Mesothelial cell of epicardium (in vitro differentiated cells): ENCODE measurements at places on chromosomes 7 and 10.
A peak's percentile ranks its signal among the peaks of the same experiment; 100 is the strongest.

- no peak for DNase-seq
Observed at GRCh38 chr7:46554688-46555422, 633.8 kb upstream of the IGFBP3 start.

GRCh38 chr10:61029411-61029810 lies 85.4 kb upstream of the RHOBTB1 start:
- no peak for DNase-seq

GRCh38 chr7:36787933-36788378 lies 63.7 kb upstream of the AOAH start:
- DNase-seq = no peak

GRCh38 chr10:98055841-98056516 lies 25.6 kb upstream of the CRTAC1 start:
- DNase-seq = peak; percentile 57

GRCh38 chr7:70595370-70595754 lies 536.6 kb upstream of the GALNT17 start:
- DNase-seq = no peak

- peak; percentile 42 for DNase-seq
Observed at GRCh38 chr10:97463363-97464132, 17.6 kb downstream of the ZDHHC16 start.

- no peak for DNase-seq
Observed at GRCh38 chr7:84746353-84746752, 440.5 kb downstream of the SEMA3D start.

DNA sequence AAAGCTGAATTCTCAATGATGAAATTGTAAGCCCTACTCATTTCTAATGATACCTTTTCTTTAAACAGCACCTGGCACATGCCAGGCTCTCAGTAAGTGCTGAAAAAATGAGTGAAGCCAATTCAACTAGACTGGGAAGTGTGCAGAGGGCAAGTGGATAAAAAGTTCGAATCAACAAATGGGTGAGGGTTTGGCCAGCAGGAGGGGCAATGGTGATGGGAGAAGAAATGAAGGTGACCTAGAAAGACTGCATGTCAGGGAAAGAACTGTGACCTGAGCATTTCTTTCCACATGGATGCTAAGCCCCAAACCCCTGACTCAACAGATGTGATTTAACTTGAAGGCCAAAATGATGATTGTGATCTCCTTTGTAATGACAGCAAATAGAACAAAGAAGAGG lies 54.6 kb downstream of the DKK1 start:
- DNase-seq = no peak

GRCh38 chr7:113809581-113809980 lies 109.2 kb downstream of the PPP1R3A start:
- DNase-seq = no peak

DNA sequence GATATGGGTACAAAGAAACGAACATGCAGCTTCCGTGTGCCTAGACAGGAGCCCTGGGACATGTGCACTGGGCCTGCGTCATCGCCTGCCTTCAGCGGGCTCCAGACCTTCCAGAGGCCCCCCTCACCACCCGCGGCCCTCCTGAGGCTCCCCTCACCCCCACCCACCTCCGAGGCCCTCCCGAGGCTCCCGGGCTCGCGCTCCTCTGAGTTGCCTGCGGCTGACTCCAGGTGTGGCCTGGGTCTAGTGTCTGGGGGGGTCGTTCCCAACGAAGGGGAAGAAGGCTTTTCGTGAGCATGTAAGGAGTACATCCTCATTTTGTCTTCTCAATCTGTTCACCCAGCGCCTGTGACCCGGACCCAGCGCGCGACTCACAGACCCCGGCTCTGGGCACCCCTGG lies 177.3 kb upstream of the ZNF32 start:
- DNase-seq = no peak

DNA sequence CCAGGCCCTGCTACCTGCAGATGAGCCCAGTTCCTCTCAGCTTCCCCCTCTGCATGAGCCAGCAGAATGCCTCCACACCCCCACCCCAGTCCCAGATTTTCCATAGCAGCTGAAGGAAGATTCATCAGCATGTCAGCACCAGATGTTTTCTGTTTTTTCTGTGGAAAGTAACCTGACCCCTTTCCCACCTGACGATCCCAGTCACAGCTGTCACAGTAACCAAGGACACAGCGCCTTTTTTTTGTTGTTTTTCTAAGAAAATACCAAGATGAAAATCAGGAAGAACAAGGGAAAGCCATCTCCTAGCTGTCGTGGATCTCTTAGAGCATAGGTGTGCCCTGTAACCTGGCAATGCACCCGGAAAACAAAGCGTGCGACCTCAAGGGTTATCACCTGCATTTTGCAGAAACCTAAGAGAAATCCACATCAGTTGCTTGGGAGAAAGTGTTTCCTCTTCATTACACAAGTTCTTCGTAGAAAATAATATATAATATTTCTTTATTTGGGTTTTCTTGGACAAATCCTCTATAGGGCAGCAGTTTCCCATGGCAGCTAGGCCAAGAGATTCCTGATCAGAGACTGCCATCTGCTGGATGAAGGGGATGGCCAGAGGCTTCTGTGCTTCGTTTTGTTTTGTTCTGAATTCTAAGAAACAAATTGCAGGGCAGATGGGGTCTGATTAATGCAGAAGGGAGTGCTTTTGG lies 401.9 kb downstream of the TNS3 start:
- peak; percentile 79 for DNase-seq

- DNase-seq = no peak
Observed at GRCh38 chr7:27663989-27664331, 1.3 kb upstream of the HIBADH start.

DNA sequence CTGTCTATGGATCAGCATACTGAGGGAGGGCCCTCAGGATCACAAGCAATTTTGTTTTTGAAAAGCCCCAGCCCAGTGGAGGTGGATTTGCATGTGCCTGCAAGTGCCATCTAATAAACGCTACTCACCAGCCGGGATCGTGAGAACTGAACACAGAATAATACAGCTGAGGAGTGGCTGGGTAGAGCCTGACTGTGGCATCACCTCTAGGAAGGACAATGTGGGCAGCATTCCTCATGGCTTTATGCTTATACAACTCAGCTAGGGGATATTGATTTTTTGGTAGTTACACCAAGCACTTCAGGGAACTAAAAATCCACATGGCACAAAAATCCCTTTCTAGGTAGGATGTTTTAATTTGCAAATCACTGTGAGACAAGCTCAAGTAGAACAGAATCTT lies 72.7 kb upstream of the PALS2 start:
- DNase-seq = no peak

DNA sequence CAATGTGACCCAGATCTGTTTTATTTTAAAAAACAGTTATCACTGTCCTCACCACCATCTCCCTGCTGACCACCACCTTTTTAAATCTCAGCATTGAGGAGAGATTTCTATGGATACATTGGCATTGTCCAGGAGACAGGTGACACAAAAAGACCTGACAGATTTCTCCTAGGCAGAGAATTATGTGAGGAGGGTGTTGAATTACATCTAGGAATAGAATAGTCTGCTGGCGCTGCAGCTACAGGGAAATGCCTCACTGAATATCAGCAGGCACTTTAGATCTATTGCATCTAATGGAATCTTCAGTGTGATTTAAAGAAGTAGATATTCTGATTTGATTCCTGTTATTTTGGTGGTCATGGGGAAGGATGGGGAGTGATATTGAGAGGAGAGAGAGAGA lies 593.5 kb downstream of the NRG3 start:
- no peak for DNase-seq

- no peak for DNase-seq
Observed at GRCh38 chr7:47143339-47143738, 438.6 kb downstream of the TNS3 start.

GRCh38 chr10:131021246-131021895 lies 290.1 kb downstream of the TCERG1L start:
- DNase-seq = no peak

DNA sequence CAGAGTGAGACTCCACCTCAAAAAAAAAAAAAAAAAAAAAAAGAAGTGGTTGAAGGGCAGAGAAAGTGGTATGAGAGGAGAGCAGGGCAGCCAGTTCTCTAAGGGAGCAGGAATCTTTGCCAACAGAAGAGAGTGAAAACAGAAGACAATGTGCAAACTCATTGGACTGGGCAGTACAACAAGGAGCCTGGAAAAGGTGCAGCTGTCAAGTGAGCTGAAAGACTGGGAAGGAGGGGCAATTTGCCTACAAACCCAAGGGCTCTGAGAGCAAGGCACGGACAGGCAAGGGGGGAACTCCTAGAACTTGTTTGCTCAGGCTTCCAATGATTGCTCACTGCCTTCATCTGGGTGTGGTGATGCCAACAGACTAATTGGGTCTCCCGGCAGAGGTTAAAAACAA lies 9.5 kb downstream of the ACTR1A start:
- DNase-seq = no peak

DNA sequence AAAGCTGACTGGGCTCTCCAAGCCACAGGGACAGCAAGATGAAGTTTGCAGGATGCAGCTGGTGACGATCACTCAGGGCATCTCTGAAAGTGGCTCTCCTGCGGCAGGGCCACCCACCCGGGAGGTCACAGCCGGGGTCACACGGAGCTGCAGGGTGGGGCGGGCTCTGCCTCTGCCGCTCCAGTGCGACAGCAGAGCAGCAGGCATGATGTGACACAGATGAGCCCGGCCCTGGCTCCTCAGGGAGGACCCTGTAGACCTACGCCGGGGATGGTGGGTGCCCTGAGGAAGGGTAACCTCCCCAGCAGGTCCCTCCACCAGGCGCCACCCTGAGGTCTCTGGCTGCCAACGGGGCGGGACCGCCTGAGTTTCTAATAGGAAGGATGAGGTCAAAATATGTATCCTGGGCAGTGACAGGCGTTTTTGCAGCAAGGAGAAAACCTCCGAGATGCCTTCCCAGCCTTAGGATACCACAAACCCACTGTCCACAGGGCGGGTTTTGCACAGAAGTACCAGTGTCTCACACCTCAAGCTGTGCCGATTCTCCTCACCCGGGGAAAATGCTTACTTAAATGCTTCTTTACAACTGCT lies 114.8 kb upstream of the DIP2C start:
- no peak for DNase-seq

- DNase-seq = peak; percentile 90
Observed at GRCh38 chr7:1432411-1433082, 26.7 kb downstream of the MICALL2 start.

DNA sequence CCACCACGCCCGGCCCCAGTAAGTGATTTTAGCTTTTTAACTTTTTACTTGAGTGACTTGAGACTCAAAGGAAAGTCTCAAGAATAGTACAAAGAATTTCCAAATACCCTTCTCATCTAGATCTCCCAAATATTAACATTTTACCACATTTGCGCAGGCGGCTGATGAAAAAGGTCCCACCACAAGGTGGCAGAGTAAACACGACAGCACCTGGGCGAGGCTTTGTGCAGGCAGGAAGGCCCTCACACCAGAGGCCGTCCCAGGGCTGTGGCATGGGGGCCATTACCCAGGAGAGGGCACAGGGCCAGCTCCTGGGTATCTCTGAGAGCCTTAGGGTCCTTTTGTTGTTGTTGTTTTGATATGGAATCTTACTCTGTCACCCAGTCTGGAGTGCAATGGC lies 50.0 kb upstream of the WIPI2 start:
- DNase-seq = no peak

DNA sequence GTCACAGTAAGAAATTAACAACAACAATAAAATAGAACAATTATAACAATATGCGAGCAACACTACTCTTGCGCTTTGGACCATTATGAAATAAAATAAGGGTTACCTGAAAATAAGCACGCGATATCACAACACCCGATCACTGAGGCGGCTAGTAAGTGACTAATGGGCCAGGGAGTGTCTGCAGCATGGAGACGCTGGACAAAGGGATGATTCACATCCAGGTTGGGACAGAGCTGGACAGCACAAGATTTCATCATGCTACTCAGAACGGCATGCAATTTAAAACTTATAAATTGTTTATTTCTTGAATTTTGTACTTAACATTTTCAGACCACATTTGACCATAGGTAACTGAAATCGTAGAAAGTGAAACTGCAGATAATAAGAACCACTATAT lies 15.6 kb downstream of the HIBADH start:
- no peak for DNase-seq

DNA sequence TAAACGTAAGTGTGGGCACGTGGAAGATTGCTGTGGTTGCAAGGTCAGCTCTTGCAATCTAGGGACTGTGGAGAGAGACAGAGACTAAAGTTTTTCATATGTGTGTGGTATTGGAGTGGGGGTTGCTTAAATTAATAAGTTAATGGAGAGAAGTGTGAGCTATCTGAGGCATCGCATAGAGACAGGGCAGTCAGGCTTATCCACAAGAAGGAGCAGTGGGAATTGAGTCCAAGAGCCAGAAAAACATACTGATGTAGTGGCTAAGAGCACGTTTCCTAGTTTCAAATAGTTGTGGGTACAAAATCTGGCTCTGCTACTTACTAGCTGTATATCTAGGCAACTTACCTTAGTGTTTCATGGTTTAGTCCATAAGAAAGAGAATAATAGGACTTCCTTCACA lies 65.8 kb downstream of the SORCS3 start:
- DNase-seq = no peak

GRCh38 chr7:39528849-39529248 lies 37.4 kb upstream of the YAE1 start:
- no peak for DNase-seq

DNA sequence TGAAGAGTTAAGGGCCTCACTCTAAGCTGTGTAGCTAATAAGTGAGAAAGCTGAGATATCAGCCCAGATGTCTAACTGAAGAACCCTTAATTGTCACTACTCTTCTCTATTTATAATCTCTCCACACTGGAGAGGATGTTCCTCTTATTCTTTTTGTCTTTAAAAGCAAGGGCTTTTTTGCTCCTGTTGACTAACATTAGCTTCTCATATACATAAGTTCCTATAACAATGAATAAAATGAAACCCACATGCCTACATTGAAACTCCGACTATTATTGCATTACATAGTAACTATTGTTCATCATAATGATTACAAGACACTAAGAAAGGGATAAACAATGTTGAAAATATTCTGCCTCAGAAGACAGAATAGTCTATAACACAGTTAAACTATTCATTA lies 67.1 kb downstream of the GNAT3 start:
- no peak for DNase-seq

DNA sequence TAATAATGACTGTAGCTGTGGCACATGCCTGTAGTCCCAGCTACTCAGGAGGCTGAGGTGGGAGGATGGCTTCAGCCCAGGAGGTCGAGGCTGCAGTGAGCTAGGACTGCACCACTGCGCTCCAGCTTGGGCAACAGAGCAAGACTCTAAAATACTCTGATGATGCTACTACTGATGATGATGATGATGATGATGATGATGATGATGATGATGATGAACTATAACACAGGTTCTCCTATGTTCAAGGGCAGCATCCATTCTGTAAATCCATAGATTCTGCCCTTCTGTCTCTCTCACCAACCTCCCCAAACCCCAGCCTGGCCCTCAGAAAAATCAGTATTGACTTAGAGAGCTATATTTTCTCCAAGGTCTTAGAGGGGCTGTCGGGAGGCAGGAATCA lies 22.8 kb upstream of the EN2 start:
- DNase-seq = no peak

- no peak for DNase-seq
Observed at GRCh38 chr7:73734619-73735527, 3.7 kb downstream of the ABHD11 start.

GRCh38 chr7:516216-516605 lies 3.4 kb downstream of the PDGFA start:
- DNase-seq = no peak

GRCh38 chr7:155878674-155879073 lies 66.4 kb upstream of the SHH start:
- no peak for DNase-seq

- DNase-seq = no peak
Observed at GRCh38 chr7:92783260-92784201, 52.8 kb downstream of the CDK6 start.

- no peak for DNase-seq
Observed at GRCh38 chr7:115827305-115828045, 203.1 kb downstream of the TFEC start.
